ENCODE measurements at places on chromosomes 16 and 17. TPM values are rescaled to one million over a fixed set of nuclear protein-coding genes. Genes with fewer than 3 reads are reported as not detected.

SREBF1 gene
- total RNA-seq: 65.5 TPM

P2RX1 gene
- total RNA-seq: not detected

CACNA1G gene
- not detected for total RNA-seq

HOXB9 gene
- not detected for total RNA-seq

TP53TG3F gene
- total RNA-seq: not detected

TAOK2 gene
- total RNA-seq: 28.7 TPM

ZFHX3 gene
- total RNA-seq: 3.1 TPM

FBXL16 gene
- 0.64 TPM for total RNA-seq

HSPB9 gene
- total RNA-seq: not detected

OTOP3 gene
- total RNA-seq: under 0.01 TPM

OR4D1 gene
- not detected for total RNA-seq

HP gene
- not detected for total RNA-seq

CTRB2 gene
- not detected for total RNA-seq

DNAH9 gene
- under 0.01 TPM for total RNA-seq

RCVRN gene
- total RNA-seq: not detected

SLC38A8 gene
- not detected for total RNA-seq

SMIM36 gene
- not detected for total RNA-seq

LPO gene
- not detected for total RNA-seq

BCAR1 gene
- 32.5 TPM for total RNA-seq

CRHR1 gene
- not detected for total RNA-seq

GPR139 gene
- not detected for total RNA-seq

SOST gene
- not detected for total RNA-seq

GP2 gene
- not detected for total RNA-seq

PDP2 gene
- total RNA-seq: 9.0 TPM

DYNLL2 gene
- 27.3 TPM for total RNA-seq

TMC5 gene
- total RNA-seq: 3.5 TPM

SLC7A6OS gene
- 17.4 TPM for total RNA-seq

CFAP97D1 gene
- total RNA-seq: not detected

TEKT3 gene
- not detected for total RNA-seq

MYO15A gene
- total RNA-seq: 1.6 TPM

C16orf96 gene
- not detected for total RNA-seq

SLFN14 gene
- total RNA-seq: not detected

DUS2 gene
- 24.1 TPM for total RNA-seq

DECR2 gene
- 3.7 TPM for total RNA-seq

ZNF750 gene
- total RNA-seq: 13.8 TPM

PDE6G gene
- not detected for total RNA-seq

GHDC gene
- 6.8 TPM for total RNA-seq

ZNF423 gene
- under 0.01 TPM for total RNA-seq

NPB gene
- total RNA-seq: 0.26 TPM

GRIN2A gene
- total RNA-seq: not detected

CDH8 gene
- 2.6 TPM for total RNA-seq

KRTAP9-8 gene
- not detected for total RNA-seq
